NCI-H187 (cell line): ENCODE measurements at places on chromosomes 1 and 21.

DNA sequence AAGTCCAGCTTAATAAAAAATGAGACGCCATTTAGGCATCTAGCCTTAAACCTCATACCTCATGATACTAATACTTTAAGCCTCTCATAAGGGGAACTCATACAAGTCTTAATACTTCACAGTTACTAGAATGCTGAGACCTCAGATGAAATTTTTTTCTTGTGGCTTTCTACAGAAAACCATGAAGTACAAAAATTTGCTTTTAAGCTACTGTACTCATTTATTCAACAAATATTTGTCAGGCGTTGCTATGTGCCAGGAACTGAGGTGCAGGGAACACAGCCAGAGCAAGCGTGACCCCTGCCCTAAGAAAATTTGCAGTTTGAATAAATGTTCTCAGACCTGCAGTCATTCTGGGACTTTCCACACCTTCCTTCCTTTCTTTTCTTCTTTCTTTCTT lies 150.6 kb downstream of the MRPL39 start:
- DNase-seq = no peak

GRCh38 chr1:42318601-42319000 lies 16.4 kb downstream of the FOXJ3 start:
- DNase-seq = no peak

GRCh38 chr1:229253151-229253974 lies 17.5 kb upstream of the RAB4A start:
- no peak for DNase-seq

- DNase-seq = no peak
These were observed 78.0 kb downstream of the USP1 start for GRCh38 chr1:62514746-62515423.

DNA sequence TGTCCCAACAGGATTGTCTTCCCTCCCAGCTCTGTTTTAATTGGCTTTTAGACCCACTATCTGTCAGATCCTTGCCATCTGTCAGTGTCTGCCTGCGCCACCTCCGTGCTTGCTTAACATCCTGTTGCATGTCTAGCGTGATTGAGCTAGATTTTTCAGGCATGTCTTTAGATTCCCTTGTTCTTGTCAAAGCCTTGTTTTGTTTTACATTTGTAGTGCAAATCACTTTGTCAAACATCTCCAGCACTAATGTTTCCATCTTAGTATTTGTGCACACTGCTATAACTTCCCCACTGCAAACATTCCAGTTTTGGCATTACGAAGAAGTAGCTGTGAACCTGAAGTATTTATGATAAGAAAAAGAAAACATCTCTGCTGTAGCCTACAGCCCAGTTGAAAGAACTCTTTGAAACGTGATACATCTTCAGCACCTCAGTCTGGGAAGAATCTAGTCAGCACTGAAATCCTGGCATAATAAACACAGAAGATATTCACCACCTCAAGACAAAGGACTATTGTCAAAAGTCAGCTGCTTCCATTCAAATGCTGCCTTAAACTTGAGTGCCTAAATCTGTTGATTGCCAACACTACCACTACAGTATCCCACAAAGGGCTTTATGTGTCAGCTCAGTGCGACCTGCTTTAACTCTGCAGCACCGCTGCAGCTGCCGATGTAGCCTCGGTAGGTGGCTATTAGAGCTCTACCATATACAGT lies 105.0 kb downstream of the FNBP1L start:
- DNase-seq = no peak
